ENCODE measurements at places on chromosomes 3 and 15.

- no peak for DNase-seq
These were observed 24.8 kb downstream of the PSTPIP1 start for GRCh38 chr15:77019521-77020331.

DNA sequence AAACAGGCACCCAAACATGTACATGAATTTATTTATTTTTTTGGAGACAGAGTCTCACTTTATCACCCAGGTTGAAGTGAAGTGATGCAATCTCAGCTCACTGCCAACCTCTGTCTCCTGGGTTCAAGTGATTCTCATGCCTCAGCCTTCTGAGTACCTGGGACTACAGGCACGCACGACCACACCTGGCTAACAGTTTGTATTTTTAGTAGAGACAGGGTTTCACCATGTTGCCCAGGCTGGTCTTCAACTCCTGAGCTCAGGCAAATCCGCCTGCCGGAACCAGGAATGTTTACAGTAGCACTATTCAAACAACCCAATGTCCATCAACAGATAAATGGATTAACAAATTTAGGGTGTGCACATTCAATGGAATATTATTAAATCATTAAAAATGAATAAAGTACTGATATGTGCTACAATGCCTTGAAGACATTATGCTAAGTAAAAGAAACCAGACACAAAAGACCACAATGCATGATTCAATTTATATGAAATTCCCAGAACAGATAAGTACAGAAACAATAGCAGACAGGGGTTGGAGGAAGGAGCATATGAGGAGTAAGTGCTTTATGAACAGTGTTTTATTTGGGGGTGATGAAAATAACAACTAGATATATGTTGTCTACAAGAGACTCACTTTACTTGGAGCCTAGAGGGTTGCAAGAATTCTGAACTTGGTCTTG is 1.3 kb downstream of the LEO1 start:
- no peak for DNase-seq

DNA sequence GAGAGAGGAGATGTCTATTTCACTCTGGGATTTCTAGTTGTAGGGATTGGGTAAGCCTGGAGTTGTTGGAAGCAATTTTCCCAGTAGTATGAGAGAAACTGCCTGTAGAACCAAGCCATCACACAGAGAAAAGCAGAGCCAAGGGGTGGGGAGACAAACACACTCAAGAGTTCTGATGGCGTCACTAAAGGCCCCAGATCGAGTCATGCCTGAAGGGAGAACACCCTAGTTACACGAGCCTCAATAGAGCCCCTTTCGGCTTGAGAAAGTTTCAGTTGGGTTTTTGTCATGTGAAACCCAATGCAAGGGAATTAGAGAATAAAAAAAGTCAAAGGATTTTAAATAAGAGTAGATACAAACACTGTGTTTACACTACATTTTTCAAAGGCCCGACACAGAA is 66.1 kb upstream of the PFN2 start:
- no peak for DNase-seq

- no peak for DNase-seq
These were observed 146.8 kb downstream of the ROBO2 start for GRCh38 chr3:77186728-77187127.

GRCh38 chr15:58576657-58577056 is 144.9 kb downstream of the LIPC start:
- no peak for DNase-seq

- no peak for DNase-seq
These were observed 53.0 kb downstream of the CDCP1 start for GRCh38 chr3:45093176-45093575.

DNA sequence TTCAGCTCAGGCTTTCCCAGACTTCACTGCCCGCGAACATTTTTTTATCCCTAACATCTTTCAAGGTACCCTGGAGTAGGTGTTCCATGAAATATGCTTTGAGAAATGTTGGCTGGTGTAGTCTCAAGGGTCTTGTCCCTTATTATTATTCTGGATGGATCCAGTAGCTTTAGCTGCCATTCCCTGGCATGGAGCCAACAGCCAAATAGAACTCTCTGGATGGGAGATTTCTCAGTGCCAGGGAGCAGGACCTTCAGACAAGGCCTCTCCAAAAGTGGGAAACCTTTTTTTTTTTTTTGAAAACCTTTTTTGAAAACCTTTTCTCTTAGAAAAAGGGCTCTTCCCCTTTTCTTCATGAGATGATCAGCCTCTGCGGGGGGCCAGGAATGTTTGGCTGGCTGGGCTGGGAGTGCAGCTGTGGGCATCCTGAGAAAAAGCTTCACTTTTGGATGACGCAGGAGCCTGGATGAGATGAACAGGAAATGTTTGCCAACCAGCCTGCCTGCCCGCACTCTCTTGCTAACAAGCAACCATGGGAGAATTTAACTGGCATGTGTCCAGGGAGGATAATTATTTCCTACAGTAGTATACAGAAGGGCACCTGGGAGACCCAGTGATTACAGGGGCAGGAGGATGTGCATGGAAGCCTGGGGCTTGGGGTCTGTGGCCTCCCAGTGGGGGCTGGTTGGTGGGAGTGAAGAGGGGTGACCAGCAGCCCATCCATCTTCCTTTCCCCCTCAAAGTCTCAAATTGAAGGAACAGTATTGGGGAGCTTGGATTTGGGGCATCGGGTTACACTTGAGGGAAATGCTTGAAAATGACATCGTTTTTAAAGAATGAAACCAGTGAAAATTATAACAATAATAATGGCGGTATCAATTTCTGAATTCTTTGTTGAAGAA is 109.1 kb upstream of the LRIG1 start:
- DNase-seq, result peak; percentile 55

GRCh38 chr15:99989095-99989494 is 255.9 kb upstream of the LYSMD4 start:
- DNase-seq, result no peak

DNA sequence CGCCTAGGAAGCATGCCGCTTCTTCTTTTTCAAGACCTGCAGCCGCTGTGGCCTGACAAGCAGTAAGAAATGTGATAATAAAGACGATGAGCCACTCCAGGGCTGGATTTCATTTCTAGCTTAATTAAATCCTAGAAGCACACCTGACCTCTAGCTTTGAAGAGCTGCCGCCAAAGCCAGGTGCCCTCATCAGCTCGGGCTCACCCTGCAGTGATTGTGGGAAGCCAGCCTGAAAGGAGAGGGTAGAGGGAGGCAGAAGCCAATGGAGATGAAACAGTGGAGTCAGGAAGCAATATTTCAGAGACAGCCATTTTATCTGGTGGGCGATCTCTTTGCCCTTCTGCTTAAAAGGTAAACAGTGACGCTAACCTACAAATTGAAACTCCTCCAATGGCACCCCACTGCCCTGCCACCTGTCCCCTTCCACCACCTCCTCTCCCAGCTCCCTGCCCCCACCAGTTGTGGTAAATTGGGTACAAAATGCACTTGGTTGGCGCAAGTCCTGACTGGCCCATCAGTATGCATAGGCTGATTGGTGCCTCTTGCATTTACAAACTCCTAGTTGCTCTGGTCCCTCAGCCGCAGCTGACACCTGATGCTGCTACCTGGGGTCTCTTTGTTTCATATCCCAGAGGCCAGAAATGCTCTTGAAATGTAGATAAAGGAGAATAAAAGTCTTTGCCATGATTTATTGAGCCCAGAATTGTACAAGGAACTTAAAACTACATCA is 385.3 kb downstream of the PDCD6IP start:
- no peak for DNase-seq

GRCh38 chr3:71389191-71389590 is 194.3 kb downstream of the FOXP1 start:
- no peak for DNase-seq

GRCh38 chr3:142866841-142867631 is 21.8 kb downstream of the PCOLCE2 start:
- no peak for DNase-seq

DNA sequence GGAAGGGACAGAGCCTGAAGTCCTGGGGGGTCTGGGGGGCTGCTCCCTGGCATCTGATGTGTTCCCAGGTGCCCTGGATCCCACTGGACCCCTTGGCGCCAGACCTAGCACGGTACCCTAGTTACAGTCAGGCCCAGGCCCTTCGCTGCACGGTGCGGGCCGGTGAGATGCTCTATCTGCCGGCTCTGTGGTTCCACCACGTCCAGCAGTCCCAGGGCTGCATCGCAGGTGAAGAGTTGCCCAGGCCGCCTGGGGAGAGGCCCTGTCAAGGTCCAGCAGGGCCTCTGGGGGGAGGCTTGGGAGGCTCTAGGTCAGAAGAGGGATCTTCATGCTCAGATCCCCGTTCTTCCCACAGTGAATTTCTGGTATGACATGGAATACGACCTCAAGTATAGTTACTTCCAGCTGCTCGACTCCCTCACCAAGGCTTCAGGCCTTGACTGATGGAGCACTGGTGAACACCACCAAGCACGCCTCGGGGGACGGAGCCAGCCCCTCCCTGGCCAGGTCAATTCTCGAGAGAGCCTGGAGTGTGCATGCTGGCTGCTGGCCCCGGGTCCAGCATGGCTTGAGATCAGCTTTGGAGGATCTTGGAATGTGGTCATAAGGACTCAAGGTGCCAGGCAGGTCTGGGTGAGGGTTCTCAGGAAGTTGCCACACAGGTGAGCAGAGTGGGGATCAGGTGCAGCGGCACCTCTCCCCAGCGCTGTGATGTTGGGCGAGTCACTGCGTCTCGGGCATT is 1.8 kb upstream of the PLA2G4B start:
- no peak for DNase-seq

GRCh38 chr3:188488801-188489200 is 334.8 kb downstream of the LPP start:
- DNase-seq, result no peak

GRCh38 chr15:80418892-80419537 is 14.8 kb downstream of the ARNT2 start:
- peak; percentile 36 for DNase-seq

GRCh38 chr3:134317106-134317947 is 56.9 kb downstream of the AMOTL2 start:
- no peak for DNase-seq

- no peak for DNase-seq
These were observed 3.2 kb downstream of the PTPRG start for GRCh38 chr3:61564395-61565059.

- DNase-seq, result no peak
These were observed 25.8 kb downstream of the ZPLD1 start for GRCh38 chr3:102460579-102460978.

GRCh38 chr3:35426366-35426958 is 212.9 kb upstream of the ARPP21 start:
- DNase-seq, result no peak

DNA sequence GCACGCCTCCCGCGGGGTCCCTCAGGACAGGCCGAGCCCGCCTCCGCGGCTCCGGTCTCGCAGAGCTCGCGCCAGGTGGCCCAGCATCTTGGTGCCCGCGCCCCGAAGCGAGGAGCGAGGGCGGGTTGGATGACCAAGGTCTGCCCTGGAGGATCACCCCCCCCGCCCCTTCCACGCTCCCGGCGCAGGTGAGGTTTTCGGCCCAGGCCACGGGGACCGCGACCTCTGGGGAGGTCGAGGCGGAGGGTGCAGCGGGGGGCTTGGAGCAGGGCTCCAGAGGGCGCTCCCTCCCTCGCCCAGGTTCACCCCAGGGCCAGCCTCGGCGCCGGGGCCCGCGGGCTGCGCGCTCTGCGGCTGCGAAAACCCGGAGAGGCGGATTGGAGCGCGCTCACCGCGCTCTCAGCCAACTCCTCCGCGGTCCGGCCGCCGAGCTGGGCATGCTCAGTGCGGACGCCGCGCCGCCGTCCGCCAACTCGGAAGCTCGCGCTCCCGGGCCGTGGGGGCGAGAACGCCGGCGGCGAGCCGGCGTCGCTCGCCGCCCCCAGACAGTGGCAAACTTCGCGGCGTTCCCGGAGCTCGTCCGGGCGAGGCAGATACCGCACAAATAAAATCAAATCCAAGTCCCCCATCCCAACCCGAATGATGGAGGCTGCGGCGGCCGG is at the start of gene MED12L:
MED12L (plus strand) TSS at position 438 of the 662 bp plus-strand sequence. CDS start 1,263 bp downstream, outside the sequence.
- DNase-seq, result peak; percentile 26

DNA sequence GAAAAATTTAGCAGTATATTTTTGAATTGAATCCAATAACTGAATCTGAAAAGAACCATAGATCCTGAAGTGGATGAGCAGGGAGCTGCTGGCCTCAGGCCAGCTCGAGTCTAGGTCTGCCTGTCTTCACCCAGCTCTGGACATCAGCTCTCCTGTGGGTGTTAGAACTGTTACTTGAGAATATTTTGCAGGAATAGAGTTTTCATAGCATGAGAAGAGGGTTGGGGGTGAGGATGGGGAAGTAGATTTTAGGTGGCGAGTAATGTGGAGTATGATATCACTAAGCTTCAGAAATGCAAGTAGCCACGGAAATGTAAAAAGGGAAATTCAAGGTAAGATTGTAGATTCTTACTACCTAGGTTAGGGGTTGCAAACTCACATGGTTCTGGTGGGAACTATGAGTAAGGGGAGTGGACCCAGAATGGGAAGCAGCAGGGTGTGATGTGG is 6.2 kb downstream of the RAB8B start:
- no peak for DNase-seq

GRCh38 chr15:38325648-38325990 is 73.0 kb downstream of the SPRED1 start:
- no peak for DNase-seq

GRCh38 chr3:110027446-110028080 is 690.2 kb upstream of the DPPA4 start:
- no peak for DNase-seq

- DNase-seq, result no peak
These were observed 68.6 kb upstream of the EIF1B start for GRCh38 chr3:40240921-40241320.

DNA sequence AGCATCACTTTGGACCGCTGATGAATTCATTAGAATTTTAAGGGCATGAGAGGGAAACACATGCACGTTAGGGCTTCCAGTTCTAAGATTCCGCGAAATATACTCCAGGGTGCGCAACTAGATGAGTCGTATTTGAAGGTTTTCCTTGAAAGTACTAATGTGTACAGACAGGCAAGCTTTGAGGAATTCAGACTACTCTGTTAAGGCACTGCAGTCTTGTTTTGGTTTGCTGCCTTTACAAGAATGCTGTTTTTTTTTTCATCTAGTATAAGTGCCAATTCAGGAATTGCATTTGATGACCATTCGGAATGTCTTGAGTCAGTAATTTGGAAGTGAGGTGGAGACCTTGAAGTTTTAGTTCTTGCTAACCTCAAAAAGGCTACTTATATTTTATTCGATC is 19.1 kb downstream of the TRNT1 start:
- no peak for DNase-seq
